Activated T-cell treated with anti-CD3 and anti-CD28 coated beads for 1 hour (primary cell): ENCODE measurements at places on chromosomes 7 and 10.

DNA sequence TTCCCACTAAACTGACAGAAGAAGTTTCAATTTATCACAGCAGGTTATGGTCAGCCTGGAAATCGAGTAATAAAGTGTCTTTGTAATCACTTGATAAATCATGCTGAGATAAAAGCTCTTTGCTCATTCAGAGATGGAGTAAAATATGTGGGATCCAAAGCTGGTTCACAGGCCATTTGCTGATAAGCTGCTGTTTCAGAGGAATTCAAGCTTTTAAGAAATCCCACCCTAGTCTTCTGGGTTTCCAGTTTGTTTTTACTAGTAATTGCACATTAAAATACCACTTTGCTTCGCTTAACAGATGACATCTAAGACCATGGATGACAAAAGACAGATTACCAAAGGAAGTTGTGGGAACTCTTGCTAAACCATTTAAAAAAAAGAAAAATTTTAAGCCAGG lies 37.4 kb upstream of the CDK6 start:
- no peak for DNase-seq

DNA sequence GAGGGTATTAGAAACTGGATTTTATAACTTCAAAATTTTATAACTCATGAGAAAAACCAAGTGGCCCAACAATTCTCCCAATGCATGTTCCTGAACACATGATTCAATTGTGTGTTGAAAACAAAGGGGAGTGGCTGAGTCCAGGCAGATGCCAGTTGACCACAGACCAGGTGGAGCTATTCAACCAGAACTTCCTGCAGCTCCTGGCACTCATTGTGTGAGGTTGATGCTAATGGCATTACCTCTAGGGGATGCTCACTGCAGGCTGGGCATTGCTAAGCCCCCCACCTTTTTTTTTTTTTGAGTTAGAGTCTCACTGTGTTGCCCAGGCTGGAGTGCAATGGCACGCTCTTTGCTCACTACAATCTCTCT lies 20.3 kb downstream of the MYOF start:
- no peak for DNase-seq

- no peak for DNase-seq
Measured at GRCh38 chr7:91165846-91166230, 98.4 kb upstream of the FZD1 start.

- no peak for DNase-seq
Measured at GRCh38 chr10:20598590-20598989, 298.5 kb downstream of the NEBL start.

- no peak for DNase-seq
Measured at GRCh38 chr7:96184783-96185182, 137.1 kb downstream of the SLC25A13 start.

GRCh38 chr10:44990302-44990655 lies 10.4 kb upstream of the ZNF22 start:
- DNase-seq: no peak

GRCh38 chr7:27434756-27435400 lies 192.3 kb downstream of the EVX1 start:
- DNase-seq: no peak

DNA sequence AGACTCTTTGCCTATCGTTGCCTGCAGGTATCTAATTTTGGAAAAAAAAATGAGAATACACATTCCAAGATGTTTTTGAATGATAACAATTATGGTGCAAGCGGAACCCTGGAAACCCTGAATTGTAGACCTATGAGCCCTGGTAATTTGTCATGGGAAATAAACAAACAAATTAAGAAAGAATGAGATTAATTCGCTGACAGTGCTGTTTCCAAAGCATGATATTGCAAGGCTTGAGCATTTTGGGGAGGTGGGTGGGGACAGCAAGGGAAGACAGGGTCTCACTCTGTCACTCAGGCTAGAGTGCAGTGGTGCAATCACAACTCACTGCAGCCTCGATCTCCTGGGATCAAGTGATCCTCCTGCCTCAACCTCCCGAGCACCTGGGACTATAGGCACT lies 900.3 kb downstream of the IPMK start:
- DNase-seq: no peak

- DNase-seq: no peak
Measured at GRCh38 chr10:102985811-102986210, 67.7 kb downstream of the CNNM2 start.

DNA sequence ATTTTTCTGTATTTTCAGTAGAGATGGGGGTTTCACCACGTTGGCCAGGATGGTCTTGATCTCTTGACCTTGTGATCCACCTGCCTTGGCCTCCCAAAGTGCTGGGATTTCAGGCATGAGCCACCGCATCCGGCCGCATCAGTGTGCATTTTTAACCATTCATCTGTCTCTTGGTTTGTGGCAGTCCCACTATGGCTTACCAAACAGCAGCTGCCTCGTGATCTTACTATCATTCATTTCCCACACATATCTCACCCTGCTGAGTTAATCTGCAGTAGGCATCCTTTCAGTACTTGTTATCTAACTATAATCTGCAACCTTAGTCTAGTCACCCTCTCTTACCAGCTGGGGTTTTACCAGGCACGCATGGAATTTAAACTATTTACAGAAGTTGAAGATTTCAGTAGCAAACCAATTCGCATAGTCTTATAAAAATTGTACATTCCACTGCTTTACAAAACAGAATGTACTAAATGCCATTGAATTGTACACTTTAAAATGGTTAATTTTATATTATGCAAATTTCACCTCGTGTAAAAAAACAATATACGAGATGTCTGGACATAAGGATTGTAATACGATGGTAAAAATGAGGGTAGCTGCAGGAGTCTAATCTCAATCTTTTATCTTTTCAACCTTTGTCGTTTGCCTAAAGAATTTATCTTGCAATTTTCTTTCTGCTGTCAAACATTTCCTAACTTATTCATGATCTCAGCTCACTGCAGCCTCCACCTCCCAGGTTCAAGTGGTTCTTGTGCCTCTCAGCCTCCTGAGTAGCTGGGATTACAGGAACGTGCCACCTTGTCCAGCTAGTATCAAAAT lies 4.6 kb upstream of the TBC1D12 start:
- no peak for DNase-seq

DNA sequence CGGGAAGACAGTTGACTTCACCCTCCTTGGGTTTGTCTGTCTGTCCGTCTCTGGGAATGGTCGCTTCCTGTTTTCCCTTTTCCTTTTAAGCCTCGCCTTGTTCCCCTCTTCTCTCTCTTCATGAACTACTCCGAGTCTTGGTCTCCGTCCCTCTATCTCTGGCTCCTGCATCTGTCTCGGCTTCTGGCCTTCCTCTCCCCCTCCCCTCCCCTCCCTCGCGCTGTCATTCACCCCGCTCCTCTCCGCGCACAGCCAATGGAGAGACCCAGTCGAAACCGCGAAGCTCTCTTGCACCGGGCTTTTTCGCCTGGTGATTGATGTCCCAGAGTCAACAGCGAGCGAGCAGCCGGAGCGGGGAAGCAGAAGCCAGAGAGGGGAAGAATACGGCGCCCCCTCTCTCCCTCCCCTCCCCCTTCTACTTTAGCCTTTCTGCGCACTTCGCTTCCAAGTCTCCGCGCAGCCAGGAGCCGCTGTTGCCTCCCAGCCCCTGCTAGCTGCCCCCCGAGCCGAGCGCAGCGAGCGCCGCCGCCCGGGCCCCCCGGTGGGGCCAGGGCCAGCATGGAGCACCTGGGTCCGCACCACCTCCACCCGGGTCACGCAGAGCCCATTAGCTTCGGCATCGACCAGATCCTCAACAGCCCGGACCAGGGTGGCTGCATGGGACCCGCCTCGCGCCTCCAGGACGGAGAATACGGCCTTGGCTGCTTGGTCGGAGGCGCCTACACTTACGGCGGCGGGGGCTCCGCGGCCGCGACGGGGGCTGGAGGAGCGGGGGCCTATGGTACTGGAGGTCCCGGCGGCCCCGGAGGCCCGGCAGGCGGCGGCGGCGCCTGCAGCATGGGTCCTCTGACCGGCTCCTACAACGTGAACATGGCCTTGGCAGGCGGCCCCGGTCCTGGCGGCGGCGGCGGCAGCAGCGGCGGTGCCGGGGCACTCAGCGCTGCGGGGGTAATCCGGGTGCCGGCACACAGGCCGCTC lies at the start of gene TLX1:
Gene TLX1 (plus strand): TSS at position 317 of the 978 bp plus-strand sequence. CDS start 242 bp downstream, at position 559.
- no peak for DNase-seq

DNA sequence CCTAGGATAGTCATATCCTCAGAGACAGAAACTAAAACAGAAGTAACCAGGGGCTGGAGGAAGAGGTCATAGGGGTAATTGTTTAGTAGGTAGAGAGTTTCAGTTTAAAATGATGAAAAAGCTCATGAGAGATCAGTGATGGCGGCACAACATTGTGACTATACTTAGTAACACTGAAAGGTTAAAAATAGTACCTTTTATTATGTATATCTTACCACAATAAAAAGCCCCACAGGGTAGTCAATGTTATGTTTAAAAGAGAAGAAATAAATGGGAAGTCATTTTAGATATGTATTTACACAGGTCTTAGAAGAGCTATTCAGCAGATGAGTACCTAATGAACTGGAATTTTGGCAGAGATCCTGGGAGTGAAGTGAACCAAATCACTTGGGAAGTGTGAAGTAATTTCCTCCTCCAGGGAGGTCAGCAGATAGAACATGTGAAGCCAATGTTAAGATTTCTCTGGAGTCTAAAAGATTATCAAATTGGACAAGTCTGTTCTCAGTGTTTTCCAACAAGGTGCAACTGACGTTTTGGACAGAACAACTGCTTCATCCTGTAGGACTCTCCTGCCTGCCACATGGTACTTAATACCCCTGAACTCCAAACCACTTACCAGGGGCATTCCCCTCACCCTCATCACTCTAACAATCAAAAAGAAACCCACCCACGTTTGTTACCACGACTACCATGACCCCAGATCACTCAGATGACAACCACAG lies 6.4 kb downstream of the CDCA7L start:
- DNase-seq: no peak

DNA sequence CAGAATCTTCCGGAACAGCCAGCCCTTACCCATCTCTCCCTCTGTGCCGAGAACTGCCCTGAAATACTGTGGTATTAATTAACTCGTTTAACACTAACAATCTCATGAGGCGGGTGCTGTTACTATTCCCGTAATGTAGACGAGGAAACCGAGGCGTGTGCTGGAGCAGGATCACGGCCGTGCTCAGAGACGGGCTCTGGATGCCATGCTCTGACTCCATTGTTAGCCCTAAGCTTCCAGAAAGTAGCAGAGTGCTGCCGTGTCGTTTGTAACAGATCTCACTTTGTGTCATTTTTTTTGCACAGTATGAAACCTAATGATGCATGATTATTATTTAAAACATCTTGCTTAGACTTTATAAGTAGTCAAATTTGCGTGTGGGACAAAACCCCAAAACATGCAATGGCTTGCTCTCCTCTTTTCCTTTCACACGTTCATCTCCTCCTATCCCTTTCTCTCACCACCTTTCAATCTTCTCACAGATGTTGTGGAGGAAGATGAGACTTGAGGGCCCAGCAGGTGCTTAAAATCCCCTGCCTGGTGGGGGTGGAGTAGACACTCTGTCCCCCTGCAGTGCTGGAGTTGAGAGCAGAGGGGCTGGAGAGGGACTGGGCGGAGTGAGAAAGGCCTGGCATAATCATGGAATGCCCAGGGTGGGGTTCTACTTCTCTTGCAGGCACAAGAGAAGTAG lies 482 bp upstream of the ACTR3C start:
- no peak for DNase-seq

DNA sequence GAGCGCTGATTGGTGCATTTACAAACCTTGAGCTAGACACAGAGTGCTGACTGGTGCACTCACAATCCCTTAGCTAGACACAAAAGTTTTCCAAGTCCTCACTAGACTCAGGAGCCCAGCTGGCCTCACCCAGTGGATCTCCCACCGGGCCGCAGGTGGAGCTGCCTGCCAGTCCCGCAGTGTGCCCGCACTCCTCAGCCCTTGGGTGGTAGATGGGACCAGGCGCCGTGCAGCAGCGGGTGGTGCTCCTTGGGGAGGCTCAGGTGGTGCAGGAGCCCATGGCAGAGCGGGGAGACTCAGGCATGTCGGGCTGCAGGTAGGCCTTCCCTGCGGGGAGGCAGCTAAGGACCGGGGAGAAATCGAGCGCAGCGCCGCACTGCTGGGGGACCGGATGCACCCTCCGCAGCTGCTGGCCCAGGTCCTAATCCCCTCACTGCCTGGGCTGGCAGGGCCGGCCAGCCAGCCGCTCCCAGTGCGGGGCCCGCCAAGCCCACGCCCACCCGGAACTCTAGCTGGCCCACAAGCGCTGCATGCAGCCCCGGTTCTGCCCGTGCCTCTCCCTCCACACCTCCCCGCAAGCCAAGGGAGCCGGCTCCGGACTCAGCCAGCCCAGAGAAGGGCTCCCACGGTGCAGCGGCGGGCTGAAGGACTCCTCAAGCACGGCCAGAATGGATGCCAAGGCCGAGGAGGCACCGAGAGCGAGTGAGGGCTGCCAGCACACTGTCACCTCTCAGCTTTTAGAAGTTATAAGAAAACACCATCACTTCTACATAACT lies 128.9 kb downstream of the ZNF438 start:
- DNase-seq: no peak

DNA sequence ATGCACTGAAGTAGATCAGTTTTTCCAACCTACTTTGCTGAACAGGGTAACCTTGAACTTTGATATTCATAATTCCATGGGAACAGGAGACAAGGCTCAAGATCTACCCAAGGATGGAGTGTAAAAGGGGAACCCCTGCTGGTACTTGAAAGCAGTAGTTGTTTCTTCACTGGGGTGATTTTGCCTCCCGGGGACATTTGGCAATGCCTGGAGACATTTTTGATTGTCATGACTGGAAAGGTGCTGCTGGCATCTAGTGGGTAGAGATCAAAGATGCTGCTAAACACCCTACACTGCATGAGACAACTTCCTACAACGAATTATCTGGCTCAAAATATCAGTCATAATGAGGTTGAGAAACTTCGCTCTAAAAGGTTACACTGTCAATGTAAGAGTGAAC lies 214.8 kb upstream of the CTBP2 start:
- no peak for DNase-seq

DNA sequence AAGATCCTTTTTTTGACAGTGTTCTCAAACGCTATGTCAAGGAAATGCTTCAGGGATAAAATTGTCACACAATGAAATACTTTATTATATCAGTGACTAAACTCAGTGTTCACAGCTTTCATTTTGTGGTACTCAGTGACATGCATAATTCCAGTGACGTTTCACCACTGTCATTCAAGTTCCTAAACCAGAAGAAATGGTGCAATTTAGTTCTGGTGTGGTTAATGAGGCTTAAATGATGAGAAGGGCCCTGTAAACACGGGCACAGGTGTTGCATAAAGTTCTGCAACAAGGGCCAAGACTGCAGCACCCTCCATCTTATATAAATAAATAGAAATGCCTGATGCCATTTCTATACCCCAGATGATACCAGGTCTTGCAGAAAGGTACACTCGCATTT lies 1247.1 kb downstream of the GATA3 start:
- no peak for DNase-seq

- no peak for DNase-seq
Measured at GRCh38 chr7:96235281-96235680, 86.6 kb downstream of the SLC25A13 start.

- no peak for DNase-seq
Measured at GRCh38 chr10:80730522-80730921, 192.8 kb downstream of the SH2D4B start.

- DNase-seq: no peak
Measured at GRCh38 chr10:108427146-108427545, 1262.6 kb upstream of the SORCS1 start.

DNA sequence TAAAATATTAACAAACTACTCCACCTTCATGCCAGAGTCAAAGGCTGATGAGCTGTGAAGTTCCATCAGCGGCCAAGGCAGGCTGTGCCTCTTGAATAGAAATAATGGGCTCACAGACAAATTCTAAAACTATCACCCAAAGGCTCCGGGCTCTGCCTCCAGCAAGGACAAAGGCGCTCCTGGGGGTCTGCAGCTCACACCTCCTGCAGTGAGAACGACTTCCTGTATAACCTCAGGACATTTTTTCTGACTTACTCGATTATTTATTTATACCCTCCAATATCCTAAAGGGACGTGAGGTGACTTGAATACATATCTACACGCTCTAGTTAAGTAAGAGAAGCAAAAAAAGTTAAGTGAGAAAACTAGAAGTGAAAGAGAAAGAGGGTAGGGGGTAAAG lies 500.7 kb downstream of the CCSER2 start:
- no peak for DNase-seq
